IPS DF 6.9 (cell line): ENCODE measurements at places on chromosomes 12 and 14.

DNA sequence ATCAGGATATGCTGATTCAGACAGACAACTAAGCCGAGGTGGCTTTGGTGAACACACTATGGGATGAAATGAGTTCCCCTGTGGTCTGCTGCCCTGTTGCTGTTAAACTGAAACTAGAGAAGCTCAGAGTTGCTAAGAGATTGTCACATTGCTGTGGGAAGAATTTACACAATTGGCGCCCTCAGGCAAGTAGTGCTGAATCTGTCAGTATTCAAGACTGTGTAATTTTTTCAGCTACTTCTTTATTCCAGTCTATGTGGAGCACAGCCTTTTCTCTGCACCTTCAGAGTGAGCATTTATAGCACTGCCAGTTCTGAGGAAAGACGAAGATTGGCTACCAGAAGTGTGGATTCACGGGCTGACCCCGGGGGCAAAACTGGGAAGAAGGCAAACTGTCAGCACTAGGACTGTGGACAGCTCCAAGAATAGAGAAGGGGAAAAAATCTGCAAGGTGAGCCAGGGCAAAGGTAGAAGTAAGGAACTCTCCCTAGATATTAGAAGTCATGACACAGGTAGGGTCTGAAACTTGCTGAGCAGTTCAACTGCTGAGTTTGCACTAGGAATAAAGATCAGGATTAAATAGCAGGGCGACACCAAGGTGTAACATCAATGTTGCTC lies 218.8 kb upstream of the TMPO start:
- DNase-seq, result no peak

DNA sequence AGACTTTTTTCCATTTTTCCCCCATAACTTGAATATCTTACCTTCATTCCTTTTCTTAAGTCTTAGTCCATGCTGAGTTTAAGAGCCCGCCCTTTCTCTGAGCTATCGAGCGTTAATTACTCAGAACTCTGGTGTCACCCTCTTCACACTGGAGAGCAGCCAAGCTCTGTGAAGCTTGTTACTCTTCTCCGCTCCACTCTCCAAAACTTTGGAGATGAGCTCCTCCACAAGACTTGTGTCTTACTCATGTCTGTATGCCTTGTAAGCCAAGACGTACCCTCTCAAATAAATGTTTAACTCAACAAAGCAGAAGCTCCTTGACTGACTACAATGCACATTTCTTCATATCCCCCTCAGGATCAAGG lies 54.7 kb downstream of the DICER1 start:
- DNase-seq, result no peak

- DNase-seq, result no peak
Measured at GRCh38 chr12:4540638-4541037, 1.9 kb downstream of the RAD51AP1 start.

DNA sequence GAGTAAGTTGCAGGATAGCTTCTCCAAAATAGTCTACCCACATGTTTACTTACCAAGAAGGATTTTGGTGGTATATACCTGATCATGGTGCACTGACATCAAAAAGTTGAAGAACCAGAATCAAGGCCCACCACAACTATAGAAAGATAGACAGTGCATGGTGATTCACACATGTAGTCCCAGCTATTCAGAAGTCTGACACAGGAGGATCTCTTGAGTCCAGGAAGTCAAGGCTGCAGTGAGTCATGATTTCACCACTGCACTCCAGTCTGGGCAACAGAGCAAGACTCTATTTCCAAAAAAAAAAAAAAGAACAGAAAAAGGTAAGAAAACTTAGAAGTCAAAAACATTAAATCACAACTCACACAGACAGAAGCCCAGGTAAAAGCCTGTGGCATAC lies 422.2 kb upstream of the FOXG1 start:
- no peak for DNase-seq

DNA sequence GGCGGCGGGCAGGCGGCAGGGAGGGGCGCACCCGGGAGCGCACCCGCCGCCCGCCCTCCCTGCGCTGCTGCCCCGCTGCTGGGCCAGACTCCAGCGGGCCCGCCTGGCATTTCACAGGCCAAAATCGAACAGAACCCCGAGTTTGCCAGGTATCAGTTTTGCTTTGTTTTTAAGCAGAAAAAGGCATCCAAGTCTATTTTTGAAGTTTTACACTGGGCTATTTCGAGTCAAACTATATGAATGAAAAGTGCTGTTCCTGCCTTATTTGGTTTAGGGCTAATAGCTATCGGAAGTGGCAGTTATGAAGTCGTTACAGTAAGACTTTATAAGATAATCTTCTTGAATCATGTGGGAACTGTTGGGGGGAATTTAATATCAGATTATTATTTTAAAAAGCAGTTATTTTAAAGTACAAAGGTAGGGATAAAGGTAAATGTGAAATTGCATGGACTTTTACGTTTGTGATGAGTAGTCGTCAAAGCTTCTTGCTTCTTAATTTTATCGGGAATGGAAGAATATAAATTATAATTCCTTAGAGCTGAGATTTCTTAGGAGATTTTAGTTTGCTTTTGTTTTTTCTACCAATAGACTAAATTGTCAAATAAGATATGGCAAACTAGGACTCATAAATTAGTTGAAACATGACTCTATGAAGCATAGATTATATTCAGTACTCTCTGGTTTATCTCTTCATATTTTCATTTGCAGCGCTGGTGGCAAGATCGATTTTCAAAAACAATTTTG lies 1.1 kb downstream of the MSRB3 start:
- DNase-seq, result no peak

- no peak for DNase-seq
Measured at GRCh38 chr12:27119797-27120196, 37.4 kb upstream of the C12orf71 start.

- no peak for DNase-seq
Measured at GRCh38 chr14:80150301-80150700, 61.0 kb downstream of the DIO2 start.
